Ascending aorta (tissue), 2 donors: ENCODE measurements at places on chromosomes 16 and 17.

GRCh38 chr16:16045296-16045695 is 95.9 kb downstream of the ABCC1 start:
- no peak for DNase-seq

DNA sequence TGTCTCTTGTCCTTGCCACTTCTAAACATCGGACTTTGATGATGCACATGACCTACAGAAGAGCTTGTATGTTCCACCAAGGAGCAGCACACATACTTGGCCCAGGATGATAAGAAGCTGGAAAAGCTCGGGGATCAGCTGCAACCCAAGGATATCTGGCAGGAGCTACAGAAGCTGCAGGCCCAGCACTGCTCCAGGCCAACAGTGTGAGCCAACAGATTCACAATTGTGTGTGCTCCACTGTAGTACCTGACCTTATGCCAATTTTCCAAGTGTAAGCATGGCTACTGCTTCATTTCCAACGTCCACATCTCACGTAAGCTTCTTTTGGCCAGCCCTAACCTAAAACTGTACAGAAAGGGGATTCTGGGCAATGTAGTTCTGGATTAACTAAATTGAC is 83.4 kb downstream of the COX10 start:
- DNase-seq = no peak

GRCh38 chr17:57622683-57623433 is 122.2 kb downstream of the CCDC182 start:
- no peak for DNase-seq

GRCh38 chr17:29714146-29714545 is 91.4 kb upstream of the CORO6 start:
- no peak for DNase-seq

GRCh38 chr17:63999680-64000531 is 1.8 kb downstream of the PRR29 start:
- DNase-seq = peak; percentile 57

GRCh38 chr17:50358177-50358576 is 12.3 kb downstream of the XYLT2 start:
- no peak for DNase-seq

DNA sequence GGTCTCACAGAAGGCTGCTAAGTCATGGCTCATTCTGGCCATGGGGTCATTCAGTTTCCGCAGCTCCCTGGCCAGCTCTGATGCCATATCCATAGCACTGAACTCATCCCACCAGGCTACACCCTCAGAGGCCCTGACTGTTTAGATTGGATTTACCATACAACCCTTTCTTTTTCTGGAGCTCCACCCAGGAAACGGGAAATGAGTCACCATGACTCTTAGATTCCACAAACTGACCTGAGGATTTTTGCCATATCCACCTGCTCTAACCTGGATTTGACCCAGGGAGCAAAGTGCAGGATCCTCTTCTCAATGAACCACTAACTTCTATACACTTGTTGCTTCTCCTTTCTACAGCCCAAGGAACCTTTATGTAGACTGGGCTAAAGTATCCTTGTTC is 20.3 kb upstream of the CALB2 start:
- no peak for DNase-seq

DNA sequence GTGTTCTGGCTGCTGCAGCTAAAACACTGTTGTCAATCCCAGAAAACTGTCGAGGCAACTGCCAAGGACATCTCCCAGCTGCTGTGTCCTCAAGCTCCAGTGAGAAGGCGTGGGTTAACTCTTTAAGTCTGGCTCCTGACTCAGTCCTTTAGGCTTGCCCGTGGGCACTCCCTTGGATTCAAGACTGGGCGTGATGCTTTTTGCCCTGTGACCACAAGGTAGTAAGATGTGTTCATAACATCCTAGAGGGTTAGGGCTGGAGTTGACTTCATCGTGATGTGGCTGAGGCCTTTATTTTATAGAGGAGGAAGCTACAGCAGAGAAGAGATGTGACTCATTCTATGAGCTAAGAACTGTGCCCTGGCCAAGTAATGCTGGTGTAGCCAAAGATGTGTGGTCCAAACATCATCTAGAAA is 50.9 kb upstream of the TEKT3 start:
- DNase-seq = no peak

DNA sequence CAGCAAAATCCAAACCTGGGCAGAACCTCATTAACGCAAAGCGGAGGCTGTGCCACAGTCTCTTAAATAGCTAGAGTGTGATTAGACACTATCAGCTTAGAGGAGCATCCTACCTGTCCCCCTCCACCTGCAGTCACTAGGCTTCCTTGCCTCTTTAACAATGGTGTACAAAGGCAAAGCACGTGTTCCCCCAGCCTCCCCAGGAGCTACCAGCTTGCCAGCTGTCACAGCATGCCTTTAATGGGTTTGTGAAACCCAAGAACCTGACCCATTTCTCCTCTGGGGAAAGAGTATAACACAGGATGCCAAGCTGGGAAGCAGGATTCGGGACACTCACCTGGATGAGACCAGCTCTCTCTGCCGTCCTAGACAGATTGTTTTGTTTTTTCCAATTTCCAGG is 37.2 kb upstream of the TBX2 start:
- no peak for DNase-seq

- no peak for DNase-seq
These were observed 11.4 kb downstream of the ARSG start for GRCh38 chr17:68302666-68303065.

GRCh38 chr16:17453364-17454038 is 17.3 kb downstream of the XYLT1 start:
- no peak for DNase-seq
